ENCODE measurements at places on chromosomes 1 and 21.

DNA sequence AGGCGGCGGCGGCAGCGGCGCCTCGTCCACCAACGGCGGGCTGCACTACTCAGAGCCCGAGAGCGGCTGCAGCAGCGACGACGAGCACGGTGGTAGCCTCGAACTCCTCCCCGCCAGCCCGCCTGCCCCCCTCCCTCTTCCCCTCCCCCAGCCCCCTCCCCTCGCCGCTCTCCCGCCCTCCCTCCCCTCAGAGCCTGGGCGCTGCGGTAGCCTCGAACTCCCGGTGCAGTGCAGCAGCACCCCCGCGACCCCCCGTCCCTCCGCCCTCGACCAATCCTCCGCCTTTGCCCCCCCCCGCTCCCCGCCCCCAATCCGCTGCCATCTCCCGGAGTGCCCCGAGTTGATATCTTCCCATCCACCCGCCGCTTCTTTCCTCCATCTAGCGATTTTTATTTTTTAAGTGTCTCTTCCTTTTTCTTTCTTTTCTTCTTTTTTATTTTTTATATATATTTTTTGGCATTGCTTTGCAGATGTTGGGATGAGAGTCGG is 516 bp downstream of the RCOR3 start:
- no peak for DNase-seq

GRCh38 chr21:37370152-37371040 is 3.8 kb downstream of the DYRK1A start:
- no peak for DNase-seq

- no peak for DNase-seq
Observed at GRCh38 chr1:156055281-156056048, 883 bp downstream of the LAMTOR2 start.

DNA sequence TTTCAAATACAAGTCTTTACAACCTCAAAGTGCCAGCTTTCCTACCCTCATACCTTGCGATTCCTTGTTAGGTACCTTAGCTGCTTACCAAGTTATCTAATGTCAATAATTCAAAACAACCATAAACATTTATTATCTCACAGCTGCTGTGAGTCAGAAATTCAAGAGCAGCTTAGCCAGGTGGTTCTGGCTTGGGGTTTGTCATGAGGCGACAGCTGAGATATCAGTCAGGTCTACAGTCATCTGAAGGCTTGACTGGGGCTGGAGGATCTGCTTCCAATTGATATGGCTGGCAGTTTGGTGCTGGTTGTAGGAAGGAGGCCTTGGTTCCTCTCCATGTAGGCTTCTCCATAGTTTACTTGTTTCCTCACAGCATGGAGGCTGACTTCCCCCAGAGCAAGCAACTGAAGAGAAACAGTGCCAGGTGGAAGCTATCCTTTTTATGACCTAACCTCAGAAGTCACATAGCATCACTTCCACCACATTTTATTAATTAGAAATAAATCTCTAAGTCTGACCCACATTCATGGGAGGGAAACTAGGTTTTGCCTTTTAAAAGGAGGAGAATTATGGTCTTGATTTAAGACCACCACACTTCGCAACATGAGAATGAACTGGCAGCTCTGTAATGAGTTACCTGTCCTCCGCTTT is 103.3 kb upstream of the FGGY start:
- no peak for DNase-seq

DNA sequence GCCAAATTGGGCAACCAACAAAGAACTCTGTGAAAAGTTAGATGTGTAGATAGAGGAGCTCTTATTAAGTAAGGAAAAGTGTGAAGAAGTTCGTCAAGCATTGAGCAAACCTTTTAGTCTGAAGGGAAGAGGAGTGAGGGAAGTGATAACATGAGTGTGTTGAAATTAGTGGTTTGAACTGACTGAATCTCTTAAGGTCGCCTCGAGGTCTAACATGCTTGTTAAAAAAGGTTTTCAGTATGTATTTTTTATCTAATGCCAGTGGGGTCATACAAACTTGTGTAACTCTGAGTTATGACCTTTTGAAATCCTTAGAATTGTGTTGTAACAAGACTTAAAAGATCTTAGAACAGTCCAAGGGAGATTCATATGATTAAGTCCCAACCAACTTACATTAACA is 34.1 kb downstream of the SOAT1 start:
- no peak for DNase-seq

DNA sequence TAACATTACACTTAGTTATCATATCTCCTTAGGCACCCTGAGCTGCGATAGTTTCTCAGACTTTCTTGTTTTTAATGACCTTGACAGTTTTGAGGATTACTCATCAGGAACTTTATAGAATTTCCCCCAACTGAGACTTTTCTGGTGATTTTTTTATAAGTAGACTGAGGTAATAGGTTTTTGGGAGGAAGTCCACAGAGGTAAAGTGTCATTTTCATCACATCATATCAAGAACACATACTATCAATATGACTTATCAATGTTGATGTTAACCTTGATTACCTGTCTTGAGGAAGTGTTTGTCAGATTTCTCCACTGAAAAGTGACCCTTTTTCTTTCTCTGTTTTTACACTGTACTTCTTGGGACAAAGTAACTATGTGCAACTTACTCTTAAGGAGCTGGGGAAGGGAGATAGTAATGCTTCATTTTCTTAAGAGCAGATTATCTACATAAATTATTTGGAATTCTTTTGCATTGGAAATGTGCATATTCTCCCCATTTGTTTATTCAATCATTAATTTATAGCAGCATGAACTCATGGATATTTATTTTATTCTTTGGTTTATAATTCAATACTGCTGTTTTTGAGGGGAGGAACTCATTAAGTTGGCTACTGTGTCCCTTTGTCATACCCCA is 72.8 kb upstream of the HSD17B7 start:
- no peak for DNase-seq

DNA sequence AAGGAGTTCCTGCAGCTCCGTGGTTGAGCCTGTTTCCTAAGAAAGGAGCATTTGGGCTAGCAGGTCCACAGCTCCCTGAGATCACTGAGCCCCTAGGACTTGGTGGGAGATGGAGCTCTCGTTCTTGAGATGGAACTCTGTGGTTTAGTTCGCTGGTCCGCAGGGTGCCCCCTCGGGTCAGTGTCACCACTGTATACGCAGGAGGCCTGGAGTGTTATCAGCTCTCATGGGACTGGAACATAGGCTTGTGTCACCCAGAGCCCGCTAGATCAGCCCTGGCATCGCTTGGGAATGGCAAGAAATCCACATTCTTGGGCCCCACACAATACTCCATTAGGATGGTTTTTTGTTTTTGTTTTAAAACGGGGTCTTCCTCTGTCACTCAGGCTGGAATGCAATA is 3.6 kb downstream of the SNAP47 start:
- DNase-seq, result no peak

- no peak for DNase-seq
Observed at GRCh38 chr1:40998668-40999067, 19.2 kb downstream of the CTPS1 start.

DNA sequence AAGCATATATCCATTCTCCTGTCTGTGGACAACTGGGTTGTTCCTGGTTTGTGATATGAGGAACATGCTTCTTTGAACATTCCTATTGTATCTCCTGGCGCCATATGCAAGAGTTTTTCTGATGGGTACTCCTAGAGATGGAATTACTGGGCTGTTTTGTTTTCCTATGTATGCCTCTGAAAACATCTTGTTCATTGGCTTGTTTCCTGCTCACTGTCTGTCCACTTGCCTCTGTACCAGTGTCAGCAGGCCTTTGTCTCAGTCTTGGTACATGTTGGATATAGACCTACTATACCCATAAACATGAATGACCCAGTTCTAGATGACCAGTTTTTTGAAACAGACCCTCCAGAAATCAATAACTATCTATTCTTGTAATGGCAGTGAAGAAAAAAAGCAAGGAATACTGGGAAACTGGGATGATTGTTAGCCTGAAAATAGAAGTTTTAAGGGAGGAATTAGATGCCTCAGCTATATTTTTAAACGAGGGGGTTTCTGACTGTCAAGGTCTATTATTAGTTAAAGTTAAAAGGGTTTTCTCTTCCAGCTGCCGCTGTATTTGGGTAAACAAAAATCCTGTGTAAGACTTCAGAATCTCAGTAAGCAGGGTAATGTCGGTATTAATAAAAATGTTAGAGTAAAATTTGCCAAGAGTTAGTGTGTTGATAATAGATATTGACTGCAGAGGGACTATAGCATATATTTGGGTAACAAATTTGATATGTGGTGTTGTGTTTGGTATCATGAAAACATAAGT is 103.6 kb downstream of the RYR2 start:
- DNase-seq, result no peak

- no peak for DNase-seq
Observed at GRCh38 chr1:9332513-9333143, 39.9 kb downstream of the SPSB1 start.

- DNase-seq, result no peak
Observed at GRCh38 chr1:162587347-162587746, 25.8 kb downstream of the UAP1 start.

GRCh38 chr21:41871293-41872030 is 7.7 kb downstream of the PRDM15 start:
- DNase-seq, result no peak

- no peak for DNase-seq
Observed at GRCh38 chr21:30044447-30045064, 104.8 kb upstream of the GRIK1 start.

- no peak for DNase-seq
Observed at GRCh38 chr1:118999348-119000071, 11.4 kb upstream of the TBX15 start.

DNA sequence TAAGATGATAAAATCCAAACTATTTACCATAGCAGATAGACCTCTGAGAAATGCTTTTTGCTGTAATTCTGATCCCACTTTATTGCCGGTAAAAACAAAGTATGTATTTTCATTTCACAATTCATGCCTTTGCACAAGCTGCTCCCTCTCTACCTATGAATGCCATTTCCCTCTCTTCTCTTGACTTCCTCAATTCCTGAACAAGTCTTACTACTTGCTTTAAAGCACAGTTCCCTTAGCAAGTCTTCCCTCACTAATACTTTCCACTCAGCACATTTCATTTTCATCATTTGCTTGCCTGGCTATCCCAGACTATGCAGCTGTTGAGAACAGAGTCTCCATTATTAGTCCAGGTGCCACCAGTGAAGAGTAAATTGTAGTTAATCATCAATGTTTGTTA is 13.8 kb downstream of the GPATCH2 start:
- DNase-seq, result no peak

DNA sequence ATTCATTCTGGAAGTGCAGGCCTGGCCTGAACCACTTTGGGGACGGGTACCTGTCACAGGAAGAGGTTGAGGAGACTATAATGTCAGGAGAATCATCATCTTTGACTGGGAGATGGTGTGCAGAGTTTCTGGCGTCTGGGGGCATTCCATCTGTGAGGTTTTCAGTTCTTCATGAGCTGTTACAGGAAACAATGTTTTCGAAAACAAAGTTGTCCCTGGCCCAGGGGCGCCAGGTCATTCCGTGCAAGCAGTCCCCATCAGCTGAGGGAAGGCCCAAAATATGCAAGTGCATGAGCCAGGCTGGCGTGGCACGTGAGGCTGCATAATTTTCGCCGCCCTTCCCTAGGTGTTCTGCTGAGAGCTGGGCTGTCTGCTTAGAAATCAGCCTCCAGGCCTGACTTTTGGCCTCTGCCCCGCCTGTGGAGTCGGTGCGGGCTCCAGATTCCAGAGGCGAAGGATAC is 68.4 kb upstream of the ATP5PO start:
- no peak for DNase-seq

DNA sequence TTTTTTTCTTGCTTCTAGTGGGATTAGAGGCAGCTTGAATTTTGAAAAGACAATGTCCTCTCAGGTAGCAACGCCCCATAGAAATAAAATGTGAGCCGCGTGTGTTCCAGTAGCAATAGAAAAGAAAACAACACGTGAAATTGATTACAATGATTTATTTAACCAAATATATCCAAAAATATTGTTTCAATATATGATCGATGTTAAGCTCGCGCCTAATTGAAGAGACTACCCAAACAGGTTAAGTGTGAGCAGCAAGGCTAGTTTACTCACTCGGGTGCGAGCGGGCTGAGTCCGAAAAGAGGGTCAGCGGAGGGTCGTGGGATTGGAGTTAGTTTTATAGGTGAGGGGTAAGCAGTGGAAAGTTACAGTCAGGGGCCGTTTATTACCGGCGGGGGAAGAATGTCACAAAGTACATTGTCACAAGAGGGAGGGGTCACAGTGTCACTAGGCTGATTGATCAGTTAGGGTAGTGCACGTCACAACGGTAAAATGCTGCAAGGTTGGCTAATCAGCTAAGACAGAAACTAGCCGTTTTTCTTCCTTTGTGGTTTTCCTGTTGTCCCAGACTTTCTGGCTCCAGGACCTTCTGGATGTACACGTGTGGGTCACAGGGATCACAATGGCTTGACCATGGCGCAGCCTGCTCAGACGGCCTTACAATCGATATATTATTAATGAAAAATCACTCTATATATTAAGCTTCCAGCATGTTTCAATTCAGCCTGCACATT is 697 bp upstream of the ZNF670 start:
- no peak for DNase-seq

- DNase-seq, result peak; percentile 15
Observed at GRCh38 chr21:45363921-45364467, 41.0 kb upstream of the COL18A1 start.

DNA sequence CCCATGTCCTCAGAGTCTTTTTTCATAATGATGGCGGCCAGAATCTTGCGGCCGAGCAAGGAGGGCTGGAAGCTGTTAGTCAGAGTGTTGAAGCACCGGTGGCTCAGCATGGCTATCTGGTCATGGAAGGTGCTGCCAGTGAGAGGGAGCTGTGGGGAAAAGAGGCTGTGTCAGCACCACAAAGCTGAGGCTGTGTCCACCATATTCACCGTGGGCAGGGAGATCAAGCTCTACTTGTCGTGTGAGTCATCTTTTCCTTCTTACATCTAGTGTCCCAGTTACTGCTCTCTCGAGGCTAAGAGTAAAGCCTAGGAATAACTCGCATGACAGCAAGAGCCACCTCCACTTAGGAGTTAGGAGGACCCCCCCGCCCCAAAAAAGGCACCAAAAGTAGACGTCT is 18.2 kb downstream of the ADAR start:
- no peak for DNase-seq

DNA sequence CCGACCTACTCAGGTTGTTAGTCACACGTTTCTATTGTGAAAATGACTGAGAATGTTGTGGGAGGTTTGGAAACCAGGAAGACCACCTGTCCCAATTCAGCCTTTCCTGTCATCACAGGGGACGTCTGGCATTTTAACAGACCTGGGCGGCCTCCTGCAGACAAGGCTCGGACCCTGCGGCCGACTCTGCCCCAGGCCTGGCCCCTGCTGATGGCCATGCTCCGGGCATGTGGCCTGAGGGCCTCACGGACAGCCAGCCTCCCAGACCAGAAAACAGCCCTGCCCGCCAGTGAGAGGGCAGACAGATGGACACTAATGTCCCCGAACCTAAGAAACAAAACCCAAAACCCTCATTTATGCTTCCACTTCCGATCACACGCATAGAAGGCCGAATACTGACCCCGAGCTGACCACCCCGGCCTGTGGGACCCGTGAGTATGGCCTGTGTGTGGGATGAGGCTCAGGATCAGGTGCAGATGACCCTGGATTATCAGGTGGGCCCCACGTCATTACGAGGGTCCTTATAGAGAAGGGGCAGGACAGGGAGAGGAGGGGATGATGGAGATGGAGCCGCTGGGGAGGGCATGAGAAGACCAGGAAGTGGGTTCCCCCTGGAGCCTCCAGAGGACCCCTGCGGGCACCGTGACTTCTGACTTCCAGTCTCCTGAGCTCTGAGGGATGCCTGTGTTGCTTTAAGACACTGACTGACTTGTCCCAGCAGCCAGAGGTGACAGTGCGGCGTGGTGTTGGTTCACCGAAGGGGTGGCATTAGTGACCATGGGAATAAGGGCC is 9.6 kb downstream of the COL18A1 start:
- DNase-seq, result no peak
